ENCODE measurements at places on chromosomes 4 and X.

DNA sequence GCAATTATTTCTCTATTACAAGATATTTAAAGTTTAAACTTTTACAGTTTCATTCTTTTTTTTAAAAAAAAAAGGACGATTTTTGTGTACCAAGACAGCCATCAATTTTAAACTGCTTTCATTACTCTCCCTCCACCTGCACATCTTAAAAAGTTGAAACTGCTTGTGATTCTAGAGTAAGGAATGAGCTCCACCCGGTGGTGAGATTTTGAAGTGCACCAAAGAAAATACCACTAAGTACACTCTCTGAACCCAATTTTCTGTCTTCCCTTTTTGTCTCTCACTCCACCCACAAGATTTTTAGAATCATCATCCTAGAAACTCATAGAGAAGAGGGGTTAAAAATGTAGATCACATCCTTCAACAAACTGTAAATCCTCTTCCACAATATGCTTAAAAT lies 91.3 kb upstream of the WDR44 start:
- DNase-seq = peak; percentile 41

GRCh38 chr4:112747036-112747435 lies 110.1 kb downstream of the LARP7 start:
- no peak for DNase-seq

DNA sequence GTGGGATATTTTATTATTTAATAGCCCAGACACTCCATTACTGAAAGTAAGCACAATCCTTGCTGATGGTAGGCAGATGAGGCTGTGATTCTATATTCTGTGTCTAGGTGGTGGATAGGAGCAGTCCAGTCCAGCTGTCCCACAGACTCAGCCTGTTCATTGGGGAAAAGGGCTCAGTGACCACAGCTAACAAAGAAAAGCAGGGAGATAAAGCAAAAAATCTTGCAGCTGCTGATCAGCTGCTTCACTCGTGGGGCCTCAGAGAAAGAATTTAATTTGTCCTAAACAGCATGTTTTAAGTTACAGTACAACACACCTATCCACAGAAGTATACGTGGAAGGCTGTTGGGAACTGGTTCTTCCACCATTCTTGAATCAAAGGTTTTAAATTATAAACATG lies 40.7 kb upstream of the ANK2 start:
- no peak for DNase-seq

GRCh38 chr4:75087865-75088264 lies 154.9 kb downstream of the PARM1 start:
- no peak for DNase-seq

GRCh38 chrX:152343306-152343705 lies 107.8 kb downstream of the GABRA3 start:
- no peak for DNase-seq

DNA sequence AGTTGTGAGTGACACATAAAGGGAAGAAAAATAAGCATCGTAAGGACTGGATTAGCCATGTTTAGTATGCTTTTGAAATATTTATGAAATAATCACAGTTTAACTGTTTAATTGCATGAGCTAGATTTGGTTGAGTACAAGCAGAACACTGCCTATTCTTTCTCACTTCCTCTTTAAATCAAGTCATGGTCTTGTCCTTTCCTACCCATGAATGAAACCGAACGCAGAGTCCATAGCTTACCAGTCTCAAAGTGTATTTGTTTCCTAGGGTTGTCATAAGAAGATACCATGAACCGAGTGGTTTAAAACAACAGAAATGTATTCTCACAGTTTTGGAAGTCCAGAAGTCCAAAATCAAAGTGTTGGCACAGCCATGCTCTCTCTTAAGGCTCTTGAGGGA lies 684.0 kb upstream of the MAGEB2 start:
- no peak for DNase-seq

Data from activated CD4-positive, alpha-beta T cell treated with anti-CD3 and anti-CD28 coated beads, Interleukin-2, amount 50 U/mL, for 16 hours (primary cell).